Endothelial cell of umbilical vein (primary cell): ENCODE measurements at places on chromosomes 5 and 9. TPM values are rescaled to one million over a fixed set of nuclear protein-coding genes. Genes with fewer than 3 reads are reported as not detected.

GZMA gene
- 0.11 TPM in 1 of 2 replicates, not detected in the other for polyA plus RNA-seq

- H3K27ac ChIP-seq: no peak overlapping the region
- no peak for DNase-seq
- H3K4me3 ChIP-seq: no peak overlapping the region
- H3K27me3 ChIP-seq: no peaks in the 10 kb centered on the region
- H3K4me1 ChIP-seq: no peaks in the 10 kb centered on the region
Measured at GRCh38 chr5:110968246-110969005, 103.1 kb upstream of the TSLP start.

GRCh38 chr9:106127776-106128175 is 433.4 kb downstream of the TMEM38B start:
- no peaks in the 10 kb centered on the region for H3K27me3 ChIP-seq
- H3K4me1 ChIP-seq: no peaks in the 10 kb centered on the region
- H3K27ac ChIP-seq: no peak overlapping the region
- DNase-seq: no peak
- no peaks in the 10 kb centered on the region for H3K36me3 ChIP-seq
- no peak overlapping the region for H3K4me3 ChIP-seq

- H3K36me3 ChIP-seq: no peaks in the 10 kb centered on the region
- no peak overlapping the region for H3K4me3 ChIP-seq
- H3K27ac ChIP-seq: no peak overlapping the region
- no peaks in the 10 kb centered on the region for H3K27me3 ChIP-seq
- no peaks in the 10 kb centered on the region for H3K4me1 ChIP-seq
Measured at GRCh38 chr5:76303921-76304320, 99.2 kb upstream of the IQGAP2 start.

- H3K27ac ChIP-seq: no peak overlapping the region
- H3K4me1 ChIP-seq: no peaks in the 10 kb centered on the region
- H3K4me3 ChIP-seq: no peak overlapping the region
- no peaks in the 10 kb centered on the region for H3K27me3 ChIP-seq
- no peaks in the 10 kb centered on the region for H3K36me3 ChIP-seq
Measured at GRCh38 chr5:35122819-35123218, 75.1 kb upstream of the AGXT2 start.

DNA sequence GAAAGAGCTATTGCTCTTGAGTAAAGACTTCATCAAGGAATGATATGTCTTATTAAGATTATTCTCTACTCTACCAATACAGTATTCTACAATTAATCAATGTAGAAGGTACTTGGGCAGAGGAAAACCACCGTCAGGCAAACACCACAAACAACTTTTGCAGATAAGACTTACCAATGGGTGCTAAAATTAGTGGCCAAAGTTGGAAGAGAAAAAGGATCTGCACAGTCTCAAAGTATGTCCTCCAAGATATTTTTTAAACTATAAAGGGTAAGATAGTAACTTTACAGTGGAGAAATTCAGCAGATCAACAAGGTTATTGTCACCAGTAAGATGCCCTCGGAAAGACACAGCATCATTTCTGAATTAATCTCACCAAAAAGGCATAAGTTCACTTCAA is 38.9 kb downstream of the NRG2 start:
- H3K27me3 ChIP-seq: peaks cover 61% of the 10 kb centered on the region
- H3K36me3 ChIP-seq: no peaks in the 10 kb centered on the region
- no peak for DNase-seq
- H3K27ac ChIP-seq: no peak overlapping the region
- H3K4me1 ChIP-seq: no peaks in the 10 kb centered on the region
- H3K4me3 ChIP-seq: no peak overlapping the region

- peaks cover 4% of the 10 kb centered on the region for H3K4me1 ChIP-seq
- no peaks in the 10 kb centered on the region for H3K27me3 ChIP-seq
- no peak overlapping the region for H3K4me3 ChIP-seq
- H3K36me3 ChIP-seq: no peaks in the 10 kb centered on the region
- H3K27ac ChIP-seq: no peak overlapping the region
Measured at GRCh38 chr5:145260670-145261069, 574.5 kb downstream of the PRELID2 start.

DNA sequence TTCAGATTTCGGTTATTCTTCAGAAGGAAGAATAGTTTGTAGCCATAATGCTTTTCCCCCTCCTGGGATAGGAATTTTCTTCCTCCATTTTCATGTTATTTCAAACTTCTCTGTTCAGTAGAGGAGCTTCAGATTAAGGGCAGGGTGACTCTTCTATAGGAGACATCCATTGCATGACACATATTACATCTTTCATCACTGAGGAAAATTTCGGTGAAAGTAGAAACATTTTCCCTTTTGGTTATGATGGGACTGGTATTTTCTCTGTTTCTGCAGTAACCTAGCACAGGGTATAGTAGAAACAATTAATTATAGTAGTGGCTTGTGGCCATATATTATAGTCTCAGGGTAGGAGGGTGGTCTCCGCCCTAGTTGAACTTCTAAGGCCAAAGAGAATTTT is 1.1 kb downstream of the IPO11 start:
- no peaks in the 10 kb centered on the region for H3K27me3 ChIP-seq
- no peaks in the 10 kb centered on the region for H3K36me3 ChIP-seq
- no peak overlapping the region for H3K27ac ChIP-seq
- peaks cover 13% of the 10 kb centered on the region for H3K4me1 ChIP-seq

DNA sequence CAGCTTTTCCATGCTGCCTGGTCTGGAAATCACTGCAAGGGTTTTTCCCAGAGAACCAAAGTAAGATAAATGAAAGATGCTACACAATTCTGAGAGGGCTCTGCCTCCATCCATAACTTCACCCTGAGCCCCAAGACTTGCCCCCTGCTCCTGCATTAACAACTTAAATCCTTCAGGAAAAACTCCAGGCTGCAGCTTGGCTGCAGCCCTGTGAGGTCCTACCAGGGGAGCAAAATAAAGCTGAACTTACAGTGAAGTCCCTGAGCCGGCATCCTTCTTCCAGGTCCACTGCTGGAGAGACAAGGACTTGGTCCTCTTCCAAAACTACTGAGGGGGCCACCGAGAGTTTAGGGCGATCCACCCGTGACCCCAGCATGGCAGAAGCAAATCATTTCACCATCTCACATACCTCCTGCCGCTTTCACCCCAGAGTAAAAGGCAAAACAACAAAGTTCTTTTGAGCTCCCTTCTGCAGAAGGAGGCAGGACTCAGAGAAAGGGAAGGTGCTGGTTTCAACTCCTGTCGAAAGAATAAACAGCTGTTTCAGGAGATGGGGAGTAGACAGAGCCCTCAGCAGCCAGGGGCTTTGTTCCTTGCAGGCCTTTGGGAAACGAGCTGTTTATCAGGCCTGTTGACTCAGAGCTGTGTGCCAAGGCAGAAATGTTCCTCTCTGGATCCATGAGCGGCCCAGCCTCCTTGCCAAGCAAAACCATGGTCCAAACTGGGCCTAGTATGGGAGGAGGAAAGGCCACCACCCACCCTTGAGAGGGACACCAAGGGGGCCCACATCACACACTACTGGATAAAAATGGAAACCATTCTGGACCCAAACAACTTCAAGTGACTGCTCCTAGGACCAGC is 20.6 kb downstream of the GGTA1 start:
- H3K4me1 ChIP-seq: peaks cover 6% of the 10 kb centered on the region
- no peak overlapping the region for H3K27ac ChIP-seq
- no peak overlapping the region for H3K4me3 ChIP-seq
- H3K36me3 ChIP-seq: no peaks in the 10 kb centered on the region
- peaks cover 11% of the 10 kb centered on the region for H3K27me3 ChIP-seq
- DNase-seq: peak; percentile 59
